Stimulated activated CD4-positive, alpha-beta T cell treated with anti-CD3 and anti-CD28 coated beads, Interleukin-15, amount 100 ng/mL, for 1 hour (primary cell): ENCODE measurements at places on chromosomes 12 and 14.

GRCh38 chr12:75646329-75647210 is 135.2 kb upstream of the KRR1 start:
- DNase-seq, result no peak

GRCh38 chr12:121949648-121950397 is 31.4 kb downstream of the CFAP251 start:
- no peak for DNase-seq

DNA sequence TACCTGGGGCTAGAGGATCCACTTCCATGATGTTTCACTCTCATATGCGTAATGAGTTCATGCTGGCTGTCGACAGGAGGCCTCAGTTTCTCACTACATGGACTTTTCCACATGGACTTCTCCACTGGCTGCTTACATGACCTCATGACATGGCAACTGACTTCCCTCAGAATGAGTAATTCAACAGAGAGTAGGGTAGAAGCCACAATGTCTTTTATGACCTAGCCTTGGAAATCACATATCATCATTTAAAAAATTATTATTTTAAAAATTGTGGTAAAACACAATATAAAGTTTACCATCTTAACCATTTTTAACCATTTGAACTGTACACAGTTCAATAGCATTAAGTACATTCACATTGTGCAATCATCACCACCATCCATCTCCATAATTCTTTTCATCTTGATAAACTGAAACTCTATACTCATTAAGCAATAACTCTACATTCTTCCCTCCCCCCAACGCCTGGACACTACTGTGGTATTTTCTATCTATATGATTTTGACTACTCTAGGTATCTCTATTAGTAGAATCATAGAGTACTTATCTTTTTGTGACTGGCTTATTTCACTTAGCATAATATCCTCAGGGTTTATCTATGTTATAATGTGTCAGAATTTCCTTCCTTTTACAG is 144.5 kb downstream of the TGFB3 start:
- no peak for DNase-seq

DNA sequence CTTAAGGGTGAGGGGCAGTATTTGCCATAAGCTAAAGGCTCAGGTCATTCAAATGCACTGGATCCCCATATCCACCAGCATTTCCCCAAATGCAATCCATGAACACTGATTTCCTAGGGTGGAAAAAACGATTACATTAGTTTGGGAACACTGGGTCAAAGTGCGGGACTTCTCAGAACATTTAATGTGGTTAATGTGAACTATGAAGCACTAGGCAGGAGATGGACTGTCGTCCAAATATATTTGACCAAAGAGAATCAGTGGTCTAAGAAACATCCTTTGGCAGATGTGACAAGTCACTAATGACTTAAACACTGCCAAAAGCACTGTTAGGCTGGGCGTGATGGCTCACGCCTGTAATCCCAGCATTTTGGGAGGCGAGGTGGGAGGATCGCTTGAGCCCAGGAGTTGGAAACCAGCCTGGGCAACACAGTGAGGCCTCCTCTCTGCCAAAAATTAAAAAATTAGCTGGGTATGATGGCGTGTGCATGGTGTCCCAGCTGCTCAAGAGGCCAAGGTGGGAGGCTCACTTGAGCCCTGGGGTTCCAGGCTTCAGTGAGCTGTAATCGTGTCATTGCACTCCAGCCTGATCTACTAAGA is 205.4 kb downstream of the CALM1 start:
- no peak for DNase-seq

DNA sequence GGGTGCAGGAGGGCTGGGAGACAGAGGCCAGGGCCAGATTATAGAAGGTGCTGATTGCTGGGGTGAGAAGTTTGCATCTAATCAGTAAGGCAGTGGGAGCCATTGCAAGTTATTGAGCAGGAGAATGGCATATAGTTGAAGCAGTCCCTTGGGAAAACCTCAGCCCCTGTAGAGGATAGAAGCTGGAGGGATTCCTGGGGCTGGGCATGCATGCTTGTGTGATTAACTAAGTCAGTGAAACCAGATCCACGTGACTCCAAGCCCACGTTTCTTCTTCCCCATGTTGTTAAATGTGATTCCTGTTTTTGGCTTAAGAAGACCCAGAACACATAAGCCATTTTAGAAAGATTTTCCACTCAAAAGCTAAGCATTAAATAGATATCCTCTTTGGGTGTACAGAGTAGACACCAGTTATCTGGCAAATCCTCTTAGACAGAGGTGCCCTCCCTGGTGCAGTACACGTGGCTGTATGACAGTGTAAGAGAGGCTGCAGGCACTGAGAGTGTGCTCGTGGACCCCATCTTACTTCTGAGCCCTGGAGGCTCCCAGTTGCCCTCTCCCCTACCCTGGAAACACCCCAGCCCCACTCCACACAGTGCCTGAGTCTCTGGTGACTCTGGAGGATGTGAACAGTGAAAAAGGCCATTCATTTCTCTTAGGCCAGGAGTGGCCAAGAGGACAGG is 3.2 kb downstream of the C14orf132 start:
- DNase-seq, result no peak

DNA sequence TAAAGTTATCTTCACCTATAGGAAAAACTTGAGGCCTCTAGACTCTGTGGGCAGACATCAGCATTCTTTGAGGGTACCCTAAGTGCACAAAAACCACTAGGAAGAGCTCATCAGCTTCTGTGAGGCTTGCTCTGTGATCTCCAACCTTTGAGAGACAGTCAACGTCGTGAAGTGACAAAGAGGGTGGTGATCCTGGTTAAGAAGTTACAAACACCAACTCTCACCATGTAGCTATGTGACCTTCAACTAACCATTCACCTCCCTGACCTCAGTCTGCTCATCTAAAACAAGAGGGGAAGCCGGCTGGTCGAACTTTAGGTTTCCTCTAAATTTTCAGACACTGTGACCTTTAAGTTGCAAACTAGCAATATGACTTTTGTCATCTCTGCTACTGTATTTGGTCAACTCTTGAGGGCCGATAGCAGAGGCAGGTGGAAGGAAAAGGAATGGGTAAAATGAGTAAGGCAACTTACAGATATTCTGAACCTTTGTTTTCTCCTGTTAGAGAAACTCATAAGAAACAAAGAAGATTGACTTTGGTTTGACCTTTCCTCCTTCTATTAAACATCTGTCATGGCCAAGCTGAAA is 103.2 kb upstream of the PARP11 start:
- no peak for DNase-seq

- DNase-seq, result peak; percentile 40
These were observed 7.0 kb upstream of the B4GALNT3 start for GRCh38 chr12:452667-453210.

DNA sequence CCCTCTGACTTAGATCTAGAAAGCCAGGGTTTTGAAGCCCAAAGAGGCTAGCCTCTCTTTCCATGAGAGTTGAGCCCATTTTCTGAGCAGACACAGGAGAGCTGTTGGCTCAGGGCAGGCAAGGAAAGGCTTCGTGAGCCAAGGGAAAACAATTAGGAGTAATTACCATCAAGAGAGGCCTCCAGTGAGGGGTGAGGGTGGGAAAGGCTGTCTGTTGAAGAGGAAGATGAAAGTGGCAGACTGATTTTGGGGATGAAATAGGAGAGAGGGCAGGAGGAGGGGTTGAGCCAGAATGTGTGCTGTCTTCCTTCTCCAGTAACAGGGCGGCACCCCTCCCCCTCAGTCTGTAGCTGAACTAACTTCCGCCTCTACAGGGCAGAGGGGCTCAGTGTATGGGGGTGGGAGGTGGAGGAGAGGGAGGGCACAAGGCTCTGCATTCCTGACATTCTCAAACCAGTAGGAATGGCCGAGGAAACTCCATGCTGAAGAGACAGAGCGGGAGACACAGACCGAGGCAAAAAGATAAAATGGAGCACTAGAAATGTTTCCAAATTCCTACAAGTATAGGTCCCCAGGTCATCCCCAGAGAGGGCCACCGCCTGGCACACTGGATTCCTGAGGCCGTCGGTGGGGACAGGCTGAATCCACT is 33.1 kb upstream of the COL2A1 start:
- no peak for DNase-seq

DNA sequence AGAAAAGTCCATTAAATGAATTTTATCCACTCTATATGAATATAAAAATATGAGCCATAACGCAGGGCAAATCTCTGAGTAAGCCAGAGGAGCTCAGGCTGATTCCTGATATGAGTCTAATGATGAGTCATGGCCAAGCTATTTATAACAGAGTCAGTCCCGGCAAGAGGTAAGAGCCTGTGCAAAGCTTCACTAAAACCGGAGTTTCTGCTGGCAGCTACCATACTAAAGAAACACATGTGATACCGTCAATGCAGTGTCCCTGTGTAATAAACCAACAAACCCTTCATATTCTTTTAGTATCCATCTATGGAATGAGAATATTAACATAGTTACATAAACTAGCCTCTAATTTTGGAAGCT is 319.4 kb downstream of the KCNC2 start:
- DNase-seq, result no peak

DNA sequence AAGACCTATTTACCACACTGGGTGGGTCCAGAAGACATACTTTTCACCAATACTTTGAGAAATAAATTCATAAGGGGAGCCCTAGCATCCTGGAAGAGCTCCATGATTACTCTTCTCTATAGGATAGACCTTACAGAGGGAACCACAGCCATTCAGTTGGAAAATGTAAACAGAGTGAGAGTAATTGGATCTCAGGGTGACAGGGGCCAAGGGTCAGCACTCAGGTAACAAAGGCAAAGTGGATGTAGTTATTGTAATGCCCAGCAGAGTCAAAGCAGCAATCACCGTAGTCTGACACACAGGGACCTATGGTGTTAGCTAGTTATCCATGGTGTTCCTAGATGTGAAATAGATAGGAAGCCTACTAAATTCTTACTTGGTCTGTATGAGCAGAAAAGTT is 10.8 kb upstream of the GTF2A1 start:
- DNase-seq, result no peak

- no peak for DNase-seq
These were observed 16.2 kb upstream of the DICER1 start for GRCh38 chr14:95173518-95173917.

- no peak for DNase-seq
These were observed 66.6 kb downstream of the FBXL14 start for GRCh38 chr12:1527789-1528188.

- no peak for DNase-seq
These were observed 936 bp downstream of the TFCP2 start for GRCh38 chr12:51171884-51172514.

- DNase-seq, result no peak
These were observed at the start of gene PLEKHG3 for GRCh38 chr14:64704143-64704742. TSS of gene PLEKHG3 (plus strand) at chr14:64704424. CDS start at chr14:64727632, 23,208 bp downstream.

DNA sequence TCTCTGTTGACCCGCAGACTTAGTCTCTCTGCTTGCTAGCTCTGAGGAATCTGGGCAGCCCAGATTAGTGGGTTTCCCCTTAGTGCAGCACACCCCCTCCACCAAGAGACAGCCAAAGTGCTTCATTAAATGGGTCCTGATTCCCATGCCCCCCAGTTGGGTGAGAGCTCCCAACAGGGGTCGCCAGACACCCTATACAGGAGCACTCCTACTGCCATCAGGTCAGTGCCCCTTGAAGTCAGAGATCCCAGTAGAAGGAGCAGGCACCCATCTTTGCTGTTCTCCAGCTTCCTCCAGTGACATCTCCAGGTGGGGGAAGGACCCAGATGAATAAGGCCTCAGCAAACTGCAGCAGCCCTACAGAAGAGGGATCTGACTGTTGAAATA is 36.7 kb upstream of the C14orf132 start:
- no peak for DNase-seq

- no peak for DNase-seq
These were observed 16.4 kb upstream of the KERA start for GRCh38 chr12:91074154-91074709.

DNA sequence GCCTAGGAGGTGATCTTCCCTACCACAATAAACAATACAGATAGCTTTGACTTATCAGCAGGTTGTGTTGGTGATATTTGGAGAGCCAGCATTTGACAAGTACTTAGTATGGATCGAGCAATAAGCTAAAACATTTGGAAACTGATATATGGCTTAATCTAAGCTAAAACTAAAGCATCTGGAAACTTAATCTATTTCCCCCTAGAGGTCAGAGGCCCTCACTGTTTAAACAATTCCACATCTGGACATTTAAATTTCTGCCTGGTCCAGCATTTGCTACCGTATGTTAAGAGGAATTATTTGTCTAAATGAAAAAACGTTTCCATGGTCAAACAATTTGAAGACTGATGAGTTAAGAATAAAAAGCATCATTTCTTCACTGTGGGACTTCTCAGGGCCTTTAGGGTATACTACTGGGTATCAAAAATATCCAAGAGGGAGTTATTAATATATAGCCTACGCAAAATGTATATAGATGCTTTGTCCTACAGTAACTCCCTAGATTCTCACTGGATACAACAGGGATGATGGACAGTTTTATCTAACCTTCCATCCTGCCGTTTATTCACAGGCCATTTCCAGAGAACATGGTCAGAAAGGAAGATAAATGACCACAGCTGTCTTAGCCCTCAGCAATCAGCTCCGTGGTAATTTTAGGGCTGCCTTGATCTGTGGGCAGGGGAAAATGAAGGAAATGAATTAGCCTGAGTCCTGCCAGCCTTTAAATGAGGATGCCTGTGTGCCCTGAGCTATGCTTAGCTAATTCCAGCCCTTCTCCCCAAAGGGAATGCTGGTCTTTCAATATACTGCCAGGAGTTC is 135.4 kb upstream of the NUDT4 start:
- no peak for DNase-seq

GRCh38 chr14:100891051-100891450 is 12.5 kb downstream of the RTL1 start:
- no peak for DNase-seq

GRCh38 chr14:76946753-76947077 is 81.8 kb downstream of the IRF2BPL start:
- DNase-seq, result no peak

GRCh38 chr12:122732170-122732569 is 1.5 kb upstream of the HCAR1 start:
- DNase-seq, result no peak

DNA sequence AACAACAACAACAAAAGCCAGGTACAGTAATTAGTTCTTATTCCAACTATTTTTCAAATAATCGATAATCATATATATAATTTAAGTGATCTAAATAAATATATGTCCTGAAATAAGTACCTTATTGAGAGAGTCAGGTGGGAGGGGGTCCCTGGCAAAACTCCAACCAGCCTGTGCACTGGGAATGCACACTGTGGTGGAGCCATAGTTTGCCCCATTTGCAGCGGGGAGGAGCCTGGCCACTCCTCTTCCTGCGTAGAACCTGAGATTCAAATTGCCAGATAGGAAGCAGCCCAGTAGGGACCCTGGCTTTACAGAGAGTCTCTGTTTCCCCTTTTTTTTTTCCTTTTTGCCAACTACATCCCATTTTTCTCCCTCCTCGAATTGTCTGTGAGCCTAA is 26.4 kb downstream of the CPNE8 start:
- DNase-seq, result no peak

DNA sequence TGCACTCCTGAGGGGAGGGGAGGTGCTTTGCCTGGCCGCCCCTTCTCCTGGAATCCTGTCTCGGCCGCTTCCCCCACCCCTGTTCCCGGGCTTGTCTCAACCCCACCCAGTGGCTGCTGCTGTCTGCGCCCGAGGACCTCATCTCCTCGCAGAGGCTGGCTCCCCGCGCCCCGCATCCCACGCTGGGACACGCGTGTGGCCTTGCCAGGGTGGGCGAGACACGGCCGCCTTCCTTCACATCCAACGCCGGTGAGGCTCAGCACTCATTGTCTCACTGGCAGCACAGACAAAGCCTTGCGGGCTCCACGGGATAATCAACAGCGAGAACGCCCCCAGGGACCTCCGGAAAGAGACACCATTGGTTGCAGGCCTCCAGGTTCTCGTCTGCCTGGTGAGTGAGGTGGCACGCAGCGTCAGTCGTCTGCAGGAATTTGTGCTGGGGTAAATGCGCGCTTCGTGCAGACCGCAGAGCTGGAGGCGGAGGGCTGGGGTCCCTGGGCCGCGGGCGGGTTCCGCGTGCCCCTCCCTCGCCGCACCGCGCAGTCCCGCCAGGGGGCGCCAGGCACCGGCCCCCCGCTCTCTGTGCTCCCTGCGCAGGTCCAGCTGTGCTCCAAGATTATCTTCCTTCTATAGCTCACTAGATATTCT is 26.8 kb downstream of the CCDC177 start:
- peak; percentile 9 for DNase-seq
